ENCODE measurements at places on chromosomes 5 and 9. TPM values are rescaled to one million over a fixed set of nuclear protein-coding genes. Genes with fewer than 3 reads are reported as not detected.
A peak's percentile ranks its signal among the peaks of the same experiment; 100 is the strongest.

GRCh38 chr5:154861946-154862345 is 3.5 kb downstream of the CNOT8 start:
- peaks cover 4% of the 10 kb centered on the region for H3K4me1 ChIP-seq
- H3K27ac ChIP-seq: no peak overlapping the region
- DNase-seq: no peak

DNA sequence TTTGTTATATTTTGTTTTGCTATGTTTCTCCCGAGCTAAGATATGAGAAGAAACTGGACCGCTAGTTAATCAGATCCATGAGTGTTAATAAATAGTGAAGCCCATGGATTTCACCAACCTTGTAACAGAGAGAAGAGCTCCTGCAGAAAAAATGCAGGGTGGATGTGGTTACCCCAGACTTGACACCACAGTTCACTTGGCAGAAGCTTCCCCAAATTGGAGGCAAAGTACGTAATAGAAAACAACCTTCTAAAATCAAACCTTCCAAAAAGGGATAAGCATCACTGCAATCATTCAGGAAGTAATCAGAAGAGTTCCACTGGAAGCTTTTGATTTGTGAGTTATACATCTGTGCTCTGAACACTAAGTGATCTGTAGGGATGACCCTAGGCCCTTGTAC is 267.5 kb downstream of the ACTL7B start:
- H3K36me3 ChIP-seq: no peaks in the 10 kb centered on the region
- H3K4me1 ChIP-seq: no peaks in the 10 kb centered on the region
- no peaks in the 10 kb centered on the region for H3K27me3 ChIP-seq
- DNase-seq: no peak
- H3K27ac ChIP-seq: no peak overlapping the region

DNA sequence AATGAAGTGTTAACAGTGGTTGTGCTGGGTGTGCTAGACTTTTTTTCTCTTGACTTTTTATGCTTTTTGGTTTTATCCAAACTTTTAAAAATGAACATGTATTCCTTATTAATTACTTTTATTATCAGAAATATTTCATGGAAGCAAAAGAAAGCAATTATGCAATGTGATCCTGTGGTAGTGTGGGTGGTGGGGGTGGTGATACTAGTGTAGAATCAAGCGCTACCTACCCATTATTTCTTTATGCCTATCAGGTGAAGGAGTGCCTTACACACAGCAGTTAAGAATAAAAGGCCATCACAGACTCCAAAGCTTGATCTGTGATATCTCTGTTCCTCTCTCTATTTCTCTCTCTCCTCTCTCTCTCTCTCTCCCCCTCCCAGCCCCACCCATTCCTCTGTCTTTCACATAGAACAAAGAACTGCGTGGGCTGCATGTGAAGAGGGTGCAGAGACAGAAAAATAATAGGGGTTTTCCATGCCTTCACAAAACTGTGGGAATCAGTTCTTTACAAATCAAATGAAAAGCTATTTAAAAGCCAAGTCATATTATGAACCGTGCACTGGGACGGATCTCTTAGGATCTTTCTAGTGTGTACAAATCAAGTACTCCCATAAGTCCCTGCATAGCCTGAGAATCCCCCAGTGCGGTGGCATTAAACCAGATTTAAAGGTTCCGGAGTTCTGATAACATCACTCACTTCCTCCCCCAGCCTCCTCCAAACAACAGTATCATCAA is 351.2 kb downstream of the RAB3C start:
- H3K4me1 ChIP-seq: no peaks in the 10 kb centered on the region
- no peak for DNase-seq
- H3K27ac ChIP-seq: no peak overlapping the region
- no peak overlapping the region for H3K4me3 ChIP-seq
- no peaks in the 10 kb centered on the region for H3K27me3 ChIP-seq

DNA sequence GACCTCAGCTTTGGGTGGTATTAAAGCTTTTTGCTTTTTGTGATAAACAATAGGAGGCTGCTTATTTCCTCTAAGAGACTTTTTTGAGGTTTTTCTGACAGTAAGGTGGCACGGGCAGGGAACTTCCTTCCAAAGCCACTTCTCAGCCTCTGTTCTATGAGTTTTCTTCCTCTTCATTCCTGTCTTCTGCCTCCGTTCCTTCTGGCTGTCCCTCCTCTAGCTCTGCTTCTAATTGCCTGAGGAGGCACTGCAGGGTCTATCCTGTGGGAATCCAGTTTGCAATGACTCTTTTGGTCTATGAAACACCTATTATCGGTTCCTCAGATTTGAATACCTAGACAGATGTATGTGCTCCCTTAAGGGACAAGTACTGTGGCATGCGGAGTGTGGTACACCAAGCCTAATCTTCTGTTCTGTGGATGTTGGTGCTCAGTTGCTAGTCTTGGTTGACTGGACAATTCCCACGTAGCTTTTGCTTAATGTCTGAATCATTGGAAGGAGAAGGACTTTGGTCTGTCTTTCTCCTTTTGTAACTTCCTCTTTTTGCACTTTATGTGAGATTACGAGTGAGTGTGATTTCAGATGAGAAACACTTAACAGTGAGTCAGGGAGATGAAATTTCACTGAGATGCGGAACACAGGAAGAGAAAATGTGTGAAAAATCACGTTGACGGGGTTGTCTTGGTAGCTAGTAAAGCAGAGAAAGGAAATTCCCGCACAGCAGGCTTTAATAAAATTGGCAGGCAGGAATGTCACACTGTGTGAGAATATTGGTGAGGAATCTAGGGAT is 305.2 kb downstream of the EFNA5 start:
- no peaks in the 10 kb centered on the region for H3K4me1 ChIP-seq
- no peak for DNase-seq
- no peaks in the 10 kb centered on the region for H3K27me3 ChIP-seq
- no peak overlapping the region for H3K27ac ChIP-seq
- H3K4me3 ChIP-seq: no peak overlapping the region

DNA sequence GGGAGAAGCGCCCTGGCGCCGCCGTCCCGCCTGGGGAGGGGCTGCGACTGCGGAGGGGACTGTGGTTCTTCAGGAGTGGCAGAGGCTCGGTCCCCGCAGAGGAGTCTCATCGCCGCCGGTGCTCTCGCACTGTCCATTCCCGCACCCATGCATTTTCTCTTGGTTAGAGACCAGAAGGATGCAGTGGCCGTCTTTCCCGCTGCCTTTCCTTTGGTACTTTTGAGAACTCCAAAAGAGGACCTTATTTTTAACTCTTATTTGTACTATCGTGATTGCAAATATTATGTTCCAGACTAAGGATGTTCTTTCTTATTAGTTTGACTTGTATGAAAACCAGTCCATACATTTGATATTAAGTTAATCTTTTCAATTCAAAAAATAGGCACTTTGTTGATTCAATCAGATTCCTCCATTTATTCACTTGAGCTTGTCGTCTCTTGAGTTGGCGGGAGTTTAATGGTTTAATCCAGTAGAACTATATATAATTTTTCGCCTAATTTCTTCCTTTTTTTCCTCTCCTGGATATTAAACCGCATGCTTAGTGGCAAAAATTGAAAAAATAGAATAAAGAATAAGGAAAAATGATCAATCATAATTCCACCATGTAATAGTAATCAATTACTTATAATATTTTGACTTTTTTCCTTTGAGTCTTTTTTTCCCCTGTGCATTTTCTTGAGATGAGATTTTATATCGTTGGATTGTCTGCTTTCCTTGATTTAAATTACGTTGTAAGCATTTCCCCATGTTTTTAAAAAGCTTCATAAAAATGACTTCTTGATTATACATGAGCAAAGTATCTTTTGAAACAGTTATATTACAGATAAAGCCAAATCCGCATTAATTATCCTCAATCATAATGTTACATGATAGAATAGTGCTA is 861 bp downstream of the ZFYVE16 start:
- peak overlapping the region; percentile 84 for H3K4me3 ChIP-seq
- H3K27ac ChIP-seq: peak overlapping the region; percentile 93
- H3K4me1 ChIP-seq: peaks cover 6% of the 10 kb centered on the region
- H3K36me3 ChIP-seq: no peaks in the 10 kb centered on the region

DNA sequence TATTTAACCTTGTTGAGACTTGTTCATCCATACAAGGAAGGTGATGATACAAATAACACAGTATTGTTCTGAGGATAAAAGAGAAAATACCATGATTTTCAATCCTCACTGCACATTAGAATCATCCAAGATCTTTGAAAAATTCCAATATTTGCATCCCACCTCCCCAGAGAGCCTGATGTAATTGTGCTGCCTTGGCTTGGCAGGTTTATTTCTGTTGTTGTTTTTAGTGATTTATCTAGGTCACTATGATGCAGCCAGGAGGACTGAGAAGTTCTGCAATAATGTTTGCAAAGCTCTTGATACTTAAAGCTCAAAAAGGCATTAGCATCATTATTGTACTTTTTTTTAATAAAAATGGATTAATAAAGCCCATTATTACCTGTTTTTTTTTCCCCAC is 67.0 kb upstream of the NMUR2 start:
- H3K4me1 ChIP-seq: no peaks in the 10 kb centered on the region
- H3K4me3 ChIP-seq: no peak overlapping the region
- no peak overlapping the region for H3K27ac ChIP-seq
- no peaks in the 10 kb centered on the region for H3K27me3 ChIP-seq

DNA sequence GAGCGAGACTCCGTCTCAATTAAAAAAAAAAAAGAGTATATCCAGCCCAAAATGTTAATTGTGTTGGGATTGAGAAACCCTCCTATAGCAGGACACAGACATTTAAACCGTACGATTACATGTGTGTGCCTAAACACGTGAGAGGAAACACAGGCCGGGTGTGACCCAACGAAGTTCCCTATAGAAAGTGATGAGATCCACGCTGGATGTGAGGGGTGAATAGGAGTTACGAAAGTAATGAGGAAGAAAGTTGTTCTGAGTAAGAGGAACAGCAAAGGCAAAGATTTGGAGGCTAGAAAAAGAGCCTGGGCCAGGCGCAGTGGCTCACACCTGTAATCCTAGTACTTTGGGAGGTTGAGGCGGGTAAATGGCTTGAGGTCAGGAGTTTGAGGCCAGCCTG is 13.6 kb downstream of the NAIF1 start:
- no peaks in the 10 kb centered on the region for H3K4me1 ChIP-seq
- no peaks in the 10 kb centered on the region for H3K36me3 ChIP-seq
- H3K4me3 ChIP-seq: no peak overlapping the region
- H3K27me3 ChIP-seq: no peaks in the 10 kb centered on the region
- DNase-seq: no peak
- H3K27ac ChIP-seq: no peak overlapping the region

DNA sequence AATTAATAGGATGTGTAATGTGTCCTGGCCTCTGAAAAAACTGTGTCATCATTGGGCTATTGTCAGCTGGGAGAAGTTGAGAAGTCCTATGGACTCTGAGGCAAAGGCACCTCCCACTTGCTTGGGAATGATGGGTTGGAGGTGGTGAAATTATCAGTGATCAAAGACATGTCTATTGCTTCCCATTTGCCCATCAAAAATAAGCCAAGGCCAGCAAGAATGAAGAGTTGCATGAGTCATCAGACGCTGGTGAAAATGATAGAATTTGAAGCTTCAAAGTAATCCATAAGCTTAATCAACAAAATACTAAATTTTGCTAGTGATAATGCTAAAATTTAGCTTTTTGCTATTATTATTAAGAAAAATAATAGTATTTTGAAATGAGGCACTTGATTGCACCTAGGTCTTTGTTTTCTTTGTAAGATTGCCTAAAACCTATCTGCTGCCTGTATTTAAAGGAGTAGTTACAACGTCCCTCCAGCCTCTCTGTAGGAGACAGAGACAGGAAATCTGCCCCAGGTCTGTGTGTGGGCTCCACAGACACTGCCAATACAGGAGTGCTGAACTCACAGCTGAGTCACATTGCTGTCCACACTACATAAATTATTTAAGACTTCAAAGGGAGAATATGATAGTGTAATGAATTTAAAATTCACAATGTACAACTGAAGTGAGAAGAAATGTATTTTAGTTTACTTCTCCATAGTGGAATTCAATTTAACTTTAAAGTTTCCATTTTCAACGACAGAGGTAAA is 48.4 kb upstream of the APC start:
- H3K27ac ChIP-seq: no peak overlapping the region
- H3K4me1 ChIP-seq: no peaks in the 10 kb centered on the region
- no peaks in the 10 kb centered on the region for H3K27me3 ChIP-seq
- H3K4me3 ChIP-seq: no peak overlapping the region
- H3K36me3 ChIP-seq: no peaks in the 10 kb centered on the region
- DNase-seq: peak; percentile 31

DNA sequence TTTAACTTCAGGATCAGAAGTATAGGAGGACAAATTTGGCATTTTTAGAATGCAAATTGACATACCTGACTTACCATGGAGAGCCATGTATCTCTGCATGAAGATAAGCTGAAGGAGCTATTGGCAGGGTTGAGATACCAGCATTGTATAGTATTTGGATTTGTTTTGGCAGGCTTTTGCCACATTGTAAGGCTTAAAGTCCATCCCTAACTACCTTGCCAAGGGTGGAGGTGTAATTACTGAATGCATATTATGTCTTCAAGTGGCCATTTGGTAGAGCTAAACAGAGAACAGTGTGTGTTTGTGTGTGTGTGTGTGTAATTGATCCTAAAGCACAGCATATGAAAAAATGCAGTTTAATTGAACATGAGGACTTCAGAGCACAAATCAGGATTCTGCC is 324.7 kb downstream of the FAM170A start:
- no peaks in the 10 kb centered on the region for H3K27me3 ChIP-seq
- no peaks in the 10 kb centered on the region for H3K36me3 ChIP-seq
- H3K27ac ChIP-seq: no peak overlapping the region
- H3K4me3 ChIP-seq: no peak overlapping the region

The MYOZ3 gene
- polyA plus RNA-seq: 0.39 TPM

The NUTM2F gene
- not detected for polyA plus RNA-seq

GRCh38 chr5:173753307-173754168 is 134.6 kb upstream of the CPEB4 start:
- DNase-seq: peak; percentile 59
- H3K36me3 ChIP-seq: no peaks in the 10 kb centered on the region
- no peaks in the 10 kb centered on the region for H3K27me3 ChIP-seq
- no peak overlapping the region for H3K27ac ChIP-seq
- peaks cover 3% of the 10 kb centered on the region for H3K4me1 ChIP-seq

- no peaks in the 10 kb centered on the region for H3K27me3 ChIP-seq
- no peak overlapping the region for H3K4me3 ChIP-seq
Measured at GRCh38 chr5:111836426-111836825, 79.4 kb upstream of the NREP start.

DNA sequence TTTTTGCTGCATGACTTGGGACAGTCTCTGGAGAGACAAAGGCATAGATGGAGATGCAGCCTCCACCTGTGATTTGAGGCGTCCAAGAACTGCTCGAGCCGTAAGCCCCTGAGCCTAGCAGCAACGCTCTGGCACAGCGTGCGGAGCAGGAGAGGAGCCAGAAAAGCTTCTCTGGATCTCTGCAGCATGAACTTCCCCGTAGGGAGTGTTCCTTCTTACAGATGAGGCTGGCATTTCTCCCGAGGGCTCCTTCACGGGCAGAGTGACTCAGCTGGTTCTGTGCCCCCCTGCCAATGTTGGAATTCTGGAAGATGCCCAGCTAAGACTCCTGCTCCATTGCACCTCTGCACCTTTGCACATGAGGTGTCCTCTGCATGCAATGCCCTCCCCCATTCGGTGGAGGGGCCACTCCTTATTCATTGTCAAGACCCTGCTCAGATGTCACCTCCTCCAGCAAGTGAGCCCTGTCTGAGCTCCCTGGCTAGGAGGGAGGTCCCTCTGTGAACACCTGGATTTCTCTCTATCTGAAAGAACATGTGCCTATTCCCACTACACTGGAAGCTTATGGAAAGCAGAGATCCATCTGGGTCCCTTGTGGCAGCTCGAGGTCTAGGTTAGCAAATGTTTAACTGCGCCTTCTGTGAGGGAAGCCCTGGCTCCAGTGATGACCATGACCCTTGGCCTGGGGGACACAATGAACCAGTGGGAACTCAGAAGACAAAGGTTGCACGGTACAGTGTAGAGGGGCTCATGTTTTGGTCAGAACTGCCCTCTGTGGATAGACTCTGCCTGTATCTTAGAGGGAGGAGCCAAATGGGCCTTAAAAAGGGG is 39.6 kb downstream of the SH3PXD2B start:
- H3K36me3 ChIP-seq: no peaks in the 10 kb centered on the region
- peak overlapping the region; percentile 32 for H3K27ac ChIP-seq
- DNase-seq: no peak
- H3K4me3 ChIP-seq: no peak overlapping the region
- no peaks in the 10 kb centered on the region for H3K27me3 ChIP-seq

The TCERG1 gene
- polyA plus RNA-seq: 46.8 TPM

Data from lung (tissue), 17 donors.